Omental fat pad (tissue), 4 donors: ENCODE measurements at places on chromosomes 16 and 17. TPM values are rescaled to one million over a fixed set of nuclear protein-coding genes. Genes with fewer than 3 reads are reported as not detected.

The WNT9B gene
- 0.36 TPM for total RNA-seq

The ABCA9 gene
- total RNA-seq, result 116 TPM

The MYO15A gene
- total RNA-seq, result 2.6 TPM

The TBC1D3K gene
- not detected for total RNA-seq

The CAVIN1 gene
- total RNA-seq, result 479 TPM

The PYDC1 gene
- not detected for total RNA-seq

The MILR1 gene
- total RNA-seq, result 7.1 TPM
